ENCODE measurements at places on chromosomes 2 and 18. TPM values are rescaled to one million over a fixed set of nuclear protein-coding genes. Genes with fewer than 3 reads are reported as not detected.

DNA sequence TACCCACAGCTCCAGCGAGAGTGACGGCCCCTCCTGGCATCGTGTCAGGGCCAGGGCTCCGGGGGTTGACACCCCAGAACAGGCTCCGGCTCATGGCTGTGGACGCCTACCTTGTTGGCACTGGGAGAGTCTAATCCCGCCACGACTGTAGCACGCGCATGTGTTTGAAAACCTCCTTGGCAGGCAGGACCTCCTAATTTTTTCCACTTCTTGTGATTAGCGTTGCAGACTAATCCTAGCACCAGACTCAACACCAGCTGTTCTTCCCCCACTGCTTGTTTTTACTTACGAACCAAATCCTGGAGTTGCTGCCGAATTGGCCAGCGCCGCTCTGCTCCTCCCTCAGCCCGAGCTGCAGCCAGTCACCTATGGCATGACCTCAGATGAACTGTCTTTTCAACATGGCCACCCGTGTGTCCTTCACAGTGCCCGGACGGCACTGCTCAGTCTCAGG, 110.7 kb downstream of the KLHL29 start:
- DNase-seq: peak; percentile 72

MDH1B gene
- total RNA-seq: 0.93 TPM

- no peak for DNase-seq
These were observed 32.9 kb downstream of the CD28 start for GRCh38 chr2:203739351-203739750.

DNA sequence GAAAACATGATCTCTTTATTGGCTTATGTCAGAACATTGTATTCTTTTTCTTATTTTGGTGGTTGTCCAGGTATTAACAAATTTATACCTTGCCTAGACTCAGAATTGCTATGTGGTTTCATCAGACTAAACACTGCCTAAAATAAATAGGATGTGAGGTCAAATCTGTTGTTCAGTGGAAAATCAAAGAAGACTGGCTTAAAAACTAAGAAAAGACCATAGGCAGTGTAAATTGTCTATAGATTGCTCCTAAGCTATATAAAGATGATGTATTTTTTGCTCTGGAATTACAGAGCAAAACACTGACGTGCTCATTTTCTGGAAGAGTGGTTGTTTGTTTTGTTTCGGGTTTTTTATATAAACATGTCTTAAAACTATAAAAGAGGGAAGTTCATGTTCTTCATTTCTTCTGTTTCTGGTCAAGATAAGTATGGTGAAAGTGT, 266.0 kb downstream of the ALPK2 start:
- DNase-seq: no peak

GRCh38 chr18:30601541-30601940, 441.0 kb downstream of the DSC3 start:
- no peak for DNase-seq

DNA sequence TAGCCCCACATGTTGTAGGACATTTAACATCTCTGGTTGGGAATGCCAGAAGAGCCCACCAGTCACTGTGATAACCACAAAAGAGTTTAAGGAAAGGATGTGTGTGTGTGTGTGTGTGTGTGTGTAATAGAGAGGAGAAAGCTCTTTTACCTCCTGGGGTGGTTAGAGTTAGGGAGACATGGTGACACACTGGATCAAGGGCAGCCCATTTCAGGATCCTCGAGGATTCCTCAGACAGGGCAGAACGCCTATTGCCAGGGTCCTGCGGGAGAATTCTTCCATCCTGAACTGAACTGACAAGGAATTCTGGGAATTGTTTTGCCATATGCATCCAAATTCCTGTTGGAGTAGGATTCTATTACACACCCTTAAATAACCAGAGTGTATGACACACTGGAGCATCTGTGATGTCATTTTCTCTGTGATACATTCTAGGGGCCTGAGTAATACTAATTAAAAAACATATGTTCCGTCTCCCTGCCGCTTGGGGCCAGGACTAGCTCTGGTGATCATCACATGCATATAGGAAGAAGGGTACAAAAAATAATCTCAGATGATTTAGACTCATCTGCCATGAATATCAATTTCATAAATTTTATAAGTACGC, 156.4 kb upstream of the MMADHC start:
- DNase-seq: no peak

ABCG5 gene
- total RNA-seq: not detected

DNA sequence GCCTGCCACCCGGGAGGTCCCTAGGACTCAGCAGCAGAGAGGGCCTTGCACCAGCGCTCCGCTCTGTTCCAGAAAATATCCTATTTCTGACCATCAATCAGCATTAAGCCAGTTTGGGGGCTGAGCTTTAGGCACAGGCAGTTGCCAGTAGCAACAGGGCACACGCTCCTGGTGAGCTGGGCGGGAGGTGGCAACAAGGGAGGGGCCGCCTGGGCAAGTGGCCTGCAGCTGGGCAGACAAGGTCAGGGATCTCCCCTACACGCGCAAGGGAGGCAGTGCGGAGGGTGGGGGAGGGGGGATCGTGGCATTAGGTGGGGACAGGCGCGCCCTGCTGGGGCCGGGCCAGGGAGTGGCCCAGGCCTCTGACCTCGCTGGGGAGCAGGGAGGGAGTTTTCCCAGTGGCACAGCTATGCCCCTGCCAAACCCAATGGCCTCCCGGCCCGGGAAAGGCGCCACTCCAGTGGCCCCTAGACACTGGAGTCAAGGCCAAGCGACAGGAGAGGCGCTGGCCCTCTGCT, 302.8 kb downstream of the NCKAP5 start:
- peak; percentile 52 for DNase-seq

IL1RL1 gene
- total RNA-seq: 7.4 TPM

GPR45 gene
- total RNA-seq: not detected

DNA sequence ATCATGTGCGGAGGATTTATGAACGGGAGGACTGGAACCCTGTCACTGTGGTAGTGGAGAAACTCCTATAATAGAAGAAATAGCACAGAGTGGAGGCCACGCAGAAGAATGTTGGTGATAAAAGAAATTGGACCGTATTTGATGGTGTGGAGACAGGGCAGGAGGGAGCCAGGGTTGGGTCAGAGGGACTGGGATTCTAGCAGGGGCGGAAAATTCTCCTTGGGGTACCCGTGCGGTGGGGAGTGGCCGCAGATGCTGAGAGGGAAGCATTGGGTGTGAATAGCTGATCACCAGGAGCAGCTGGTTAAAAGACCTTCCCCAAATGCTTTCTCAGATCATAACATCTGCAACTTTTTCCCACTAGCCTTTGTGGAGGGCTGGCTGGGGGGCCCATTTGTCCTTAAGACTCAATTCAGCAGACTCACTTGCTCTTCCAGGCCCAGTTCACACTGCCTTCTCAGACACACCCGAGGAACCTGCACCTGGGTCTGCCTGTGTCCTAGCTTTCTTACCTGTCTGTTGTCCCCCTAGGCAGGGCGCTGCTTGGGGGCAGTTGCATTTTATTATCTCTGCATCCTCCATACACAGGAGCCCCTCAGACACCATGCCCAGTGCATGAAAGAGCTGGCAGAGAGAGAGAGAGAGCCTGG, 7.1 kb downstream of the SH3BP4 start:
- DNase-seq: no peak
